Ascending aorta (tissue), 2 donors: ENCODE measurements at places on chromosomes 16 and 17. TPM values are rescaled to one million over a fixed set of nuclear protein-coding genes. Genes with fewer than 3 reads are reported as not detected.

Gene NTN3
- total RNA-seq: not detected

Gene TMC7
- total RNA-seq: 10.0 TPM

Gene RNF43
- total RNA-seq: 0.53 TPM

Gene CACNG3
- total RNA-seq: not detected

Gene CCL5
- 43.2 TPM for total RNA-seq

Gene MMP28
- total RNA-seq: 44.6 TPM

Gene ATP2A1
- not detected for total RNA-seq

Gene CDRT15L2
- total RNA-seq: not detected

Gene WSCD1
- total RNA-seq: 11.4 TPM

Gene C17orf107
- total RNA-seq: not detected

Gene LPCAT2
- total RNA-seq: 44.2 TPM

Gene GSG1L
- not detected for total RNA-seq

GRCh38 chr16:19348125-19348524 lies 62.6 kb downstream of the CLEC19A start:
- DNase-seq: no peak

DNA sequence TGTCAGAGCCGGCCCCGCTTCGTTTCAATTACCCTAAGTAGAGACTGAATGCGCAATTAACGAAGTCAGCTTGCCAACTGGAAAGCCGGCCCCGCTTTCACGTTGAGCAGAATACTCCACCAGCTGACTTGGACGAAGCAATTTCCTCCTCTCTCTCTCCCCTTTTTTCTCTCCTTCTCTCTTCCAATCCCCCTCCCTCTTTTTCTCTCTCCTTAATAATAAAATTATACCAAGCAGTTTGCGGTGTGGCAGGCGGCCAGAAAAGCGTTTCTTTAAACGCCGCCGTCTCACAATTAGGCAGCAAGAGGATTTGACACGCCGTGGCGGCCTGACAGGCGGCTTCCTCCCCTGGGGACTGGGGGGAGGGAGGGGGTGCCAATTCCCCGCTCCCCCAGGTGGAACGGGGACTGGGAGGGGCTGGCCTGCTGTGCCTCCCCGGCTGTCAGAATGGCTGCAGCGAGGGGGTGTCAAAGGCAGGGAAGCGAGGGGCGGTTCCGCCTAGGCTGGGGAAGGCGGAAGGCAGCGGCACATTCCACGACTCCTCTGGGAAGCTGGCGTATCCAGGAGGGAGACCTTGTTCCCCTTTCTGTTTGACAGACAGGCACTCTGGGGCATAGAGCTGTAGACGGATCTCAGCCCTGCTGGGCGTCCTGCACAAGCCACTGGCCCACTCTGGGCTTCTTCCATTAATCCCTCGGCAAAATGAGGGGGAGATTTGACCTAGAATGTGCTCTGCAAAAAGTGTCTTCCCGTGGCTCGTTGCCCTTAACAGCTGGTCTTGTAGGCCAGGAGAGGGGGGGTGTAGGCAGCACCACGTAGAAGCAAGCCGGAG lies 52.7 kb downstream of the SREBF1 start:
- DNase-seq: no peak

DNA sequence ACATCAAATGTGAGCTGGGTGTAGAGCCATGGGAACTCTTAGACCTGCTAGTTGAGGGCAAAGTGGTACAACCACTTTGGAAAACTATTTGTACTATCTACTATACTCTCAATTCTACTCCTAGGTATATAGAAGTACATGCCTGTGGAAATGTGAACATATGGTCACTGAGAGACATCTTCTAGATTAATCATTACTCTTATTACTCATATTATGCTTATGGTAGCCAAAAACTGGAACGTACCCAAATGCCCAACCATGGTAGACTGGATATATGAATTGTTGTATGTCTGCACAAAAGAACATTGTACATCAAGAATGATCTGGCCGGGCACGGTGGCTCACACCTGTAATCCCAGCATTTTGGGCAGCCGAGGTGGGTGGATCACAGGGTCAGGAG lies 2.7 kb downstream of the WDR45B start:
- no peak for DNase-seq

DNA sequence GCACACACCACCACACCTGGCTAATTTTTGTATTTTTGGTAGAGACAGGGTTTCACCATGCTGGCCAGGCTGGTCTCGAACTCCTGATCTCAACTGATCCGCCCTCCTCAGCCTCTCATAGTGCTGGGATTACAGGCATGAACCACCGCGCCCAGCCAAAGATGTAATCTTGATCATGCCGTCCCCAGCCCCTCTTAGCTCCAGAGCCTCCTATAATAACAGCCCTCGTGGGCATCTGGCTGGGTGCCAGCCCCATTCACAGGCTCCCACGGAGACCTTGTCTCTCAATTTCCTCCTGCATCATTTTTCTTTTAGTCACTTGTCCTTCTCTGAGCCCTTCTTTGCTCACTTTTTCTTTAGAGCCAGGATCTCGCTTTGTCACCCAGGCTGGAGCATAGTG lies 94.2 kb downstream of the KATNIP start:
- DNase-seq: no peak

- peak; percentile 55 for DNase-seq
These were observed 9.5 kb upstream of the IGFBP4 start for GRCh38 chr17:40433551-40434415.

GRCh38 chr16:62225675-62226074 lies 189.4 kb upstream of the CDH8 start:
- DNase-seq: no peak

DNA sequence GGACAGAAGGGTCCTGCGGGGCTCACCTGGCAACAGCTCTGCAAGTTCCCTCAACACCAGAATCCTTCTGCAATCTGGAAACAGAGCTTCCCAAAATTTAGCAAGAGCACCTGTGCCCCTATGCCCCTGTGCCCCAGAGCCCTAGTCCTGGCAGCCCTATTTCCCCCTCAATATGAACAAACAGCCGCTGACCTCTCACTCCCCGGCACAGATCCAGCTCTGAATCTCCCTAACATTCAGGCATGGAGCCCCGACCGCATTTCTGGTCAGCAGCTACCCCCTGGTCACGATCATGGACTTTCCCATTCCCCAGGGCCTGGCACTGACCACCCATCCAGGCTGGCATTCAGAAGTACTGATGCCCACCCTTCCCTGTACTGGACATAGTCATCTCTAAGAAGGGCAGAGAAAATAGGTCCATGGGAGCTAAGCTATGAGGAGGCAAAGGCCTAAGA lies 110.8 kb upstream of the SMURF2 start:
- DNase-seq: no peak

DNA sequence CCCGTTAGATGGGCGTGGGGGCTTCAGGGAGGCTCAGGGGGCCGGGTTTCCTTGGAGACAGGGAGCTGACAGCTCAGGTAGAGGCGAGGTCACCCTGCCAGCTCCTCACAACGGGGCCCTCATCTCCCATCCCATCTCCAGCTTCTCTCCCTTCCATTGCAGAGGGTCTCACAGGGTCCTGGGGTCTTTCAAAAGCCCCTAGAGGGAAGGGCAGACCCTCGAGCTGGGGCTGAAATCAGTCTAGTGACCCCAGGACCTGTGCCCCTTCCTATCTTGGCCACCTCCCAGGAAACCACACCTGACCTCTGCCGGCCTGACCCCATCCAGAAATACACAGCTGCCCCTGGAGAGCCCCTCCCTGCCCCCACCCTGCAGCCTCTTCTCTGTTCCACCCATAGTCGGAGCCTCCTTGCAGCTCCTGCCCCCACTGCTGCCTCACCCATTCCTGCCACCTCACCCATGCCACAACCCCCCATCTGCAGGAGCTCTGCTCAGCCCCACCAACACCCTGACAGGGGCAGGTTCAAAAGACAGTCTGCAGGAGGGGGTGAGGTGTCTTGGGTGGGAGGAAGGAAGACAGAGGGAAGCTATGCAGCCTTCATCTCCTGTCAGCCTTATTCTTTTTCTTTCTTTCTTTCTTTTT lies 23.4 kb downstream of the PIK3R5 start:
- DNase-seq: no peak

DNA sequence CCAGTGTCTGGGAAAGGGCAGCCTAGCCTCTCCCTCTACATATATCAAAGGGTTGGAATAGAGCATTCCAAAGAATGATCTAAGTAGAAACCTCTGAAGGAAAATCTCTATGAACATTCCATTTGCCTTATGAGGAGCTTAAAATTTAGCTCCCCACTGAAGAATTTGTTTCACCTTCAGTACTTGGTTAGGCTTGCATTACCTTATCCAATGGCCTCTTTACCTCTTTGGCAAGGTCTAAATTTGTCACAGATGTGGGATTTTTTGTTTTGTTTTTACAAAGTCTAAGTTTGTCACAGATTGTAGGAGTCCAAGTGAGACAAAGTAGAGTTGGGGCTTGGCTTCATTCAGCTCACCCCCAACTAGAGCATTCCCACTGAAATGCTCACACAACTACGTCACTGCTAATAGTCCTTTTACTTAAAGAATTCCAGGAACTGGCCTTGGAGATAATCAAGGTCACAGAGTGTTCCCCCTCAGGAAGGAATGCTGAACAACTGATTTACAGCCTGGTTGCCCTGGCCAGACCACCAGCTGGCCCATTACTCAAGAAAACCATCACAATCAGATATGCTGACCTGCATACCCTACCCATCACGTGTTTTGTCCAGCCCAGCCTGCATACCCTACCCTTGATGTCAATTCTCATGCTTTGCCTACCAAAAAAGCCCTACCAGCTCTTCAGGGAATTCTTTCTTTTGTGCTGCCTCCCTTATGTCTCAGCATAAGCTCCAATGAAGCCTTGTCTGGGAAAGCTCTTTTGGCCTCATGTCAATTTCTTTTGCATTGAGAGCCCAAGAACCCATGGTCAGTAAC lies 26.5 kb upstream of the PPM1D start:
- DNase-seq: peak; percentile 39

- no peak for DNase-seq
These were observed 6.1 kb downstream of the ZP2 start for GRCh38 chr16:21205303-21205702.

- DNase-seq: no peak
These were observed 55.9 kb downstream of the ZDHHC7 start for GRCh38 chr16:84955427-84955826.

DNA sequence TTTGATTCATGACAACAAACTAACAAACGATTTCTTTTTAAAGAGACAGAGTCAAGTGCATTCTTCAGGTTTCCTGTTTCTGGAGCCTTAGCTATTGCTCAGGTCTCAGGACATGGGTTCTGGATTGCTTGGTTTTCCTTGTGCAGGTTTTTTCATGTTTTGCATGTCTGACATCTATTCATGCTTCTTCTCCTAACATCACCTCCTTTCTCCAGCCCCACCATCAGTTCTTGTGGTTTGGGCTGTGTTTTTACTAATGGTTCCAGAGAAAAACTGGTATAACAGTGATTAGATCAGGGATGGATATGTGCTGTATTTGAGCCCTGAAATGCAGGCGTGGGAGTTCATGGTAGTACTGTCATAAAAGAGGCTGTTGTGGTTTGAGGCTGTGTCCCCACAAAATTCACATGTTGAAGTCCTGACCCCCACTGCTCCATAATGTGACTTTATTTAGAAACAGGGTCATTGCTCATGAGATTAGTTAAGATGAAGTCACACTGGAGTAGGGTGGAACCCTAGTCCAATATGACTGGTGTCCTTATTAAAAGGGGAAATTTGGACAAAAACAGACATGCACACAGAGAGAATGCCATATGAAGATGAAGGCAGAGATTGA lies 67.9 kb downstream of the IRX6 start:
- no peak for DNase-seq

DNA sequence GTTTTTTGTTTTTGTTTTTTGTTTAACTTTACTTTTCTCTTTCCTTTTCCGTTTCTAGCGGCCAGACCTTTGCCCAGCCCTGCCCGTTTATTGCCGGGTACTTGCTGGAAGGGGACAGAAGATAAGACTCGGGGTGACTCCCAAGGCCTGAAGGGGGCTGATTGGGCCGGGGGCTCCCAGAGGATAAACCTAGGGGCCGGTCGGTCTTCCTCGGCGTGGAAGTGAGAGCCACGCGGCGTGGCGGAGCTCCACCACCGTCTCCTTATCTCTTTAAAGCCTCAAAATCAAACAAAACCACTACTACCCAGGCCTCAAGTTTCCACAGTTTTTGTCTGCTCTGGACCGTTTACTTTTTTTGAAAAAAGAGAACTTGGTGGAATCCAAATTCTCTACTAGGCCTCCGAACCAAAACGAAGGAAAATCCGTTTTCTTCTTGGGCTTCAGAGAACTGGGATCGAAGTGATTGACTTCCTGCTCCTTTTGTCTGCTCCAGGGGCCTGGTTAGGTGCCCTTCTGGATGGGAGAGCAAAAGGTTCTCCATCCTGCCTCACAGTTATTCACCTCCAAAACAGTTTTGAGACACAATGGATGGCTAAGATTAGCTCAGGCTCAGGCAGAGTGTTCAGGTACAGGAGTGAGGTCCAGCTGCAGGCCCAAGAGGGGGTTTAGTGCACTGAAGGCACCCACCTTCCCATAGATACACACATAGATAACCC lies 8.5 kb upstream of the HOXB9 start:
- DNase-seq: no peak

DNA sequence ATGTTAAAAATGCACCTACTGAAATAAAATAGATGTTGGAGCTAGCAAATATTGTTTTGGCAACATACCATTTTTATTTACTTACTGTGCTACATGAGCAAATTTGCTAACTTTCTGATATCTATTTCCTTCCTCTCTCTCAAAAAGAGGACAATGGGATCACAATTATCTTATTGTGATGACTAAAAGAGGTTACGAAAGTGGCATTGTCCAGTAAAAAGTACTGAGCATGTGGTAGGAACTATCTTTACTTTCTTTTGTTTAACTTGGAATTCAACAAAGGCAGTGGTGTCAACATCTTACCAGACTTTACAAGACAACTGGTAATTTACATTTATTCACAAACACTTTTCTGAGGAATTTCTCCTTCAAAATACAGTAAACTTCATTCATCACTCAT lies 1542.6 kb upstream of the CDH8 start:
- no peak for DNase-seq

DNA sequence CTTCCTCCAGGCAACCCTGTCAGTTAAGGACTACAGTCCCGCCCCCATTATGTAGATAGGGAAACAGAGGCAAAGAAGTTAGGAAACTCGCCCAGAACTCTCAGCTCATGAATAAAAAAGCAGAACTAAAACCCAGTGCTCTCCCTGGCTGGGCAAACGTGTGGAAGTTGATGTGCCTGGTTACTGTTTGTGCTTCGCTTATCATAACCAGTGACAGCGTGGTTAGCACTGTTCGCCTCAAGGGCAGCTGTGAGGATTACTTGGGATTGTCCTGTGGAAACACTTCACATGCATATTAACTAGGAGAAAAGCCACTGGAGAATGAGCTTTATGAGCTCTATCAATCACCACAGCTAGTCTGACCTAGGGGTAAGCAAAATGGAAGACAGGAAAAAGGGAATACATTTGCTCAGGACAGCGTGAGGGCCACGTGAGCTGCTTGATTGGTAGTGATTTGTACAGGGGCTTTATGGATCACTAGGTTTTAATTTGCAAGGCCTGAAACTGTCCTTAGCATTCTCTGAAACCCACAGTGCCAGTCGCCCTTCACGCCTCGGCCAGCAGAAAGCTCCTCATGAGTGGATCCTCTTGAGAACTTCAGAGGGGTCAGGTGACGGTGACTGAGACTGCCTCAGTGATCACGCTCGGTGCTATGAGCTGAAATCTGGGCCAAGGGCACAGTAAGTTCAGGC lies 19.9 kb downstream of the CYB5D2 start:
- no peak for DNase-seq

- DNase-seq: no peak
These were observed 512 bp downstream of the PMM2 start for GRCh38 chr16:8798174-8798527.
